ENCODE measurements at places on chromosomes 4 and X.

DNA sequence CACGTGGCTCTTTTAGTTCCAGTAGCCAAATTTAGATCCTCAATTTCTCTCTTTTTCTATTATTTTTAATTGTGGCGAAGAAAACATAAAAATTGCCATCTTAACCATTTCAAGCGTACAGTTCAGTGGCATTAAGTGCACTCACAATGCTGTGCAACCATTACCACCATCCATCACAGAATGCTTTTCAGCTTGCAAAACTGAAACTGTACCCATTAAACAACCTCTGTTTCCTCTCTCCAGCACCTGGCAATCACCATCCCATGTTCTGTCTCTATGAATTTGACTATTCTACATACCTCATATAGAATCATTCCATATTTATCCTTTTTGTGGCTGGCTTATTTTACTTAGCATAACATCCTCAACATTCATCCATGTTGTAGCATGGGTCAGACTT lies 74.9 kb downstream of the METTL14 start:
- DNase-seq = no peak

DNA sequence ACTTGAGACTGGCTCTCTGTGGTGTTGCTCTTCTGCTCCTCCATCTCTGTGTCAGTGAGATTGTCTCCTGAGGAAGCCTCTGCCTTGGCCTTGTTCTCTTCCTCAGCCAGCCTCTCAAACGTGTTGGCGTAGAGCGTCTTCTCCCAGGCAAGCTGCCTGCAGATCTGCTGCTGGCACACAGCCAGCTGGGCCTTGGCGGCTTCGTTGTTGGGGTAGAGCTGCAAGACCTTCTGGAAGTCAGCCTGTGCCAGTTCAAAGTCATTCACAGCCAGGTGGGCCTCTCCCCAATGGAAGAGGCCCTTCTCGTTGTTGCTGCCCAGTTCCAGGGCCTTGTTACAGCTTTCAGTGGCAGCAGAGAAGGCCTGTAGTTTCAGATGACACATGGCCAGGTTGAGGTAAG lies 159.1 kb downstream of the NDST3 start:
- no peak for DNase-seq

- DNase-seq = no peak
These were observed 108.2 kb upstream of the GPR34 start for GRCh38 chrX:41580423-41581064.

- no peak for DNase-seq
These were observed 599 bp downstream of the NUP54 start for GRCh38 chr4:76147454-76148141.

GRCh38 chr4:118284169-118284568 lies 68.6 kb downstream of the PRSS12 start:
- no peak for DNase-seq

DNA sequence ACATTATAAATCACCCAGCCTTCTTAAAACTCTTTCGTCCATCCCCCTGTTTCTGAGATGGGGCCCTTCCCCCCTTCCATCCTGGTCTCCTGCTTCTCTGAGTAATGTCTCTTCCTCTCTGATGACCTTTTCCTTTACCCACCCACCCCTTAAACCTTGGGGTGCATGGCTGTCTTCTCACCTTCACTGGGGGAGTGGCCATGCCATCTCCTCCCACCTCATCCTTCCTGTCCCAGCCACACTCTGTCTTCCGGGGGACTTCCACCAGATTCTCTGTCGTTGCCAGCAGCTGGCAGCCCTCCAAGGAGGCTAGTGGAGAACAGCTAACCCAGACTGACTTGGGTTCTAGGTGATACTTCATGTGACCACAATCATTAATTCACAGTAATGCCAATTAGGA lies 83.2 kb upstream of the SCML1 start:
- DNase-seq = no peak

DNA sequence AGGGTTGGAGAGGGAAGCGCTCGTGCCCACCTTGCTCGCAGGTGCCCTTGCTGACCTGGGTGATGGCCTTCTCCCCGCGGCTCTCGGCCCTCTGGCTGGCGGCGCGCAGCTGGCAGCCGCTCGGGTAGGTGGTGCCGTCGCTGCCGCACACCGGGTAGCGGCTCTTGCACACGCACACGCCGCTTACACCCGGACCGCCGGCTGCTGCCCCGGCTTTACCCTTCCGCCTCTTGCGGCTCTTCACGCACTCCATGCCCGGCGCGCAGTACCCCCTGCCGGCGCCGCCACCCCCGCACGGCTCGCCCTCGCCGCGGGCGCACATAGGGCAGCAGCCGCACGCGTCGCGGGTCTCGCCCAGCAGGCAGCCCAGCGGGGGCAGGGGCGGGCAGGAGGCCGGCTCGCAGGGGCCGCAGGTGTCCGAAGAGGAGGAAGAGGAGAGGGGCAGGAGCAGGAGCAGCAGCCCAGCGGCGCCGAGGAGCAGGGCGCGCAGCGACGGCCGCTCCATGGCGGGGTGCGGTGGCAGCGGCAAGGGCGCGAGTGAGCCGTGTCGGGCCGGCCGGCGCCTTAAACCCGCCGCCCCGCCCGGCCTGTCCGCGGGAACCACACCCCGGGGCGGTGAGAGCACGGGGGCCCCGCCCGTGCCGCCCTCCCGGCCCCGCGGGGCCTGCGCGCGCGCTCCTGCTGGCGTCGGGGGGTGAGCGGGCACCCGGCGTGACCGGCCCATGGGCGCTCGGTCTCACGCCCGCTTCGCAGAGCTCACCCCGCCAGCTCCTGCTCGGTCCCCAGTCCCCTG lies at the start of gene IGFBP7:
TSS of gene IGFBP7 (minus strand) at position 539 of the 793 bp plus-strand sequence. CDS start at position 505, 34 bp downstream.
- peak; percentile 44 for DNase-seq

DNA sequence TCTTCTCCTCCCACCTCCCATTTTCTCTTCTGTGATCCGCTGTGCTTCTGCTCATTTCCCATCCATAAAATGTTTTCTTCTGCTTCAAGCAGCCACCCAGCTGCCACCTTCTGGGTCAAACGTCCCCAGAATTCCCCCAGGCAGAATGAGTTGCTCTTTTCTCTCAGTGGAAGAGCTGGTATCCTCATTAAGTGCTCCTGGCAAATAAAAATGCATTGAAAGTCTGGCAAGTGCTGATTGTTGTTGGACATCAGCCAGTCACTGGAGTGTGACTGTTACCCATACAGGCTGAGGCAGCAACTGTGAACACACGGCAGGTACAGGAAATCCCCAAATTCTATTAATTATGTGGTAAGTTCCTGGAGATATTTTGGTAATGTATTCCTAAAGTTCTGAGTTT lies 52.6 kb downstream of the LIMCH1 start:
- no peak for DNase-seq

DNA sequence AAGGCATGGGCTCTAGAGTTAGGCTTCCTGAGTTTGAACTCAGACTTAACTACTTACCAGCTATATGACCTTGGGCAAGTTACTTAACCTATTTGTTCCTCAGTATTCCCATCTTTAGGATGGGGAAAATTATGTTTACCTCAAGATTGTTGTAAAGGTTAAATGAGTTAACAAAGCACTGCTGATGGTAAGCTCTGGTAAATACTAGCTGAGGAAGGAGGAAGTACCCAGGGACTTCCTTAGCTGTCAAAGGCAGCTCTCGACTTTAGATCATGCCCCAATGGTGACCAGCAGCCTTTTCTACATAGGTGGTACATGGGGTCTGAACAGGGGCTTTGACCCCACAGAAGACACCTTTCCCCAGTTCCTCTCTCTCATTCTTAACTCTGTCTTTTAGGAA lies 20.1 kb downstream of the ATP7A start:
- no peak for DNase-seq

DNA sequence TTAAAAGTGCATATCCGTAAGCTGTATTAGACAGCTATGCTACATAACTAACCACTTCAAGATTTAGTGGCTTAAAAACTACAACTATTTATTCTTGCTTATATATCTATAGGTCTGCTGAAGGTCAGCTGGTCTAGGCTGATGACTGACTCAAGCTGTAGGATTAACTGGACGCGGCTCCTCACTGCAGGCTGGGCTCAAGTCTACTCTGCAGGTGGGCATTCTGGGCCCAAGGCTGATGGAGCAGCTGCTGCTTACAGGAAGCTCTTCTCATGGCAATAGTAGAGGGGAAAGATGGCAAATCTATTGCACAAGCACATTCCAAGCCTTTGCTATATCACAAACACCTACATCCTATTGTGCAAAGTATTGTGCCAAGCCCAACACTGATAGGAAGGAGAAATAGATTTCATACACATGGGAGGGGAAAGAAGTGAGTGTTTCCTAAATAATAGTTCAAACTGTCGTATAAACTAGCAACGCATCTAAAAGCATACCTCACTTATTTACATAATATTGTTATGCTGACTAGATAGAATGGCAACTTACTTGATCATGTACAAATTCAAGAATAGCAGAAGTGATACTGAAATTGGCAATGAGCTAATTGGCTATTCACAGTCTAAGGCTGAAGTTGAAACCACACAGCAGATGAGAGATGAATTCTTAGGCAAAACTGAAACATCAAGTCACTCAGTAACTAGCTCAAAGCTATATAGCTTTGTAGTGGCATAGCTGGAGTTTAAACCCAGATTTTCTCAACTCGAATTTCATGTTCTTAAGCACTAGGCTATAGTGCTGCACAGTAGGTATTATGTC lies 263.8 kb downstream of the NKX6-1 start:
- no peak for DNase-seq

DNA sequence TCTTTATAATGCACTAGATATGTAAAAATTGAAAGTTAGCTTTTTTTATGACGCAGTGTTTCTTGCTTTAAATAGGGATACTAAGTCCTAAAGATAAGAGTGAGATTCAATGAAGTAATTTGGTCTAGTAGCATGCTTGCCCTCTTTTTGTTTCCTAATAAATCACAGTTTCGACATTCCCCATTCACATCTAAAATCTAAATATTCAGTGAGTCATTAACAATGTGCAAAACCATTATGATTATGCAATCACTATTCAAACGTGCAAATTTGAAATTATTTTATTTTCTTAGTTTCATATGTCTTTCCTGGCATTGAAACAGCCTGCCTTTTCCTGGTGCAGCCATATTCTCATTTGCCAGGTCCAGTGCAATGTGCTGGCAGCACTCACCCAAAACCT lies 1350.5 kb upstream of the PABPC4L start:
- DNase-seq = no peak

- peak; percentile 78 for DNase-seq
These were observed at the start of gene SNCA for GRCh38 chr4:89836897-89837384. SNCA (minus strand) TSS chr4:89837161; CDS start chr4:89835667, 1,494 bp downstream.

- DNase-seq = no peak
These were observed 56.0 kb downstream of the TMEM131L start for GRCh38 chr4:153521999-153522801.

DNA sequence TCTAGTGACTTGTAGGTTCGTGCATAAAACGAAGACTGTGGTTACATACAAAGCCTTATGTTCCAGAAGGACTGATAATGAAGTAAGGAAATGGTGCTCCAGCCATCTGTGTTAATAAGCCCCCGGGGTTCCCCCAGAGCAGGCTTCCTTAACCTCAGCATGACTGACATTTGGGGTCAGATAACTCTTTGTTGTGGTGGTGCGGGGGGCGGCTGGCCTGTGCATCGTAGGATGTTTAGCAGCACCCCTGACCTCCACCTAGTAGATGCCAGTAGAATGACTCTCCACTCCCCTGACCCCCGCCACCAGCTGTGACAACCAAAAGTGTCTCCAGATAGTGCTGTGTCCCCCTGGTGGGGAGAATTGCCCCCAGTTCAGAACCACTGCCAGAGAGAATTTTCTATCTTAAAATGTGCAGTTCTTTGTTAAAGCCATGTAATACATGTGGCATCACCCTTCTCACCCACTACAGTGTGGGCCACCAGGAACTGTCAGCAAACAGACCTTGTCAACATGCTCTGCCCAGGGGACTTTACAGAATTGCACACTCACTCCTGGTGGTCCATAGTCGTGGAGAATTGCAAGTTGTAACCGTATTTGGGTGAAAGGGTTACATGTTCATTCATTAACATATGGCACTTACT lies 7.5 kb downstream of the SH3KBP1 start:
- DNase-seq = no peak

- no peak for DNase-seq
These were observed 16.9 kb upstream of the TSR2 start for GRCh38 chrX:54423161-54423888.

GRCh38 chr4:56206258-56206657 lies 181.0 kb downstream of the AASDH start:
- DNase-seq = no peak

DNA sequence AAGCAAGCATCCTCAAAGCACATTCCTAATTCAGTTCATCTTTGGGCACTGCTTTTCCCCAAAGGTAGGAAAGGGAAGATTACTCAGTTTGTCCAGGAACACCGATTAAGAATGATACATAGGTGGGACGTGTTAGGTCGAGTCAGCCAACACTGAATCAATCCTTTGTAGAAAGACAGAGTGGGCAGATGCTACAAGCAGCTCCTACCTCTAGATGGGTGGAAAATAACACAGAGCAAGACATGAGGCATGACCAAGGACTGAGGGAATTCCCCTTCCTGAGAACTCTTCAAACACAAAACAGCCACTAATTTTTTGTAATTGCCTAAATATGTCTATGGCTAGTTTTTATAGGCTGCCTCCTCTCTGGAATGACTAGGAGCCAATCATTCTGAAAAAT lies 331.7 kb downstream of the HNRNPD start:
- no peak for DNase-seq

GRCh38 chrX:44054863-44055601 lies 81.8 kb upstream of the NDP start:
- DNase-seq = no peak

DNA sequence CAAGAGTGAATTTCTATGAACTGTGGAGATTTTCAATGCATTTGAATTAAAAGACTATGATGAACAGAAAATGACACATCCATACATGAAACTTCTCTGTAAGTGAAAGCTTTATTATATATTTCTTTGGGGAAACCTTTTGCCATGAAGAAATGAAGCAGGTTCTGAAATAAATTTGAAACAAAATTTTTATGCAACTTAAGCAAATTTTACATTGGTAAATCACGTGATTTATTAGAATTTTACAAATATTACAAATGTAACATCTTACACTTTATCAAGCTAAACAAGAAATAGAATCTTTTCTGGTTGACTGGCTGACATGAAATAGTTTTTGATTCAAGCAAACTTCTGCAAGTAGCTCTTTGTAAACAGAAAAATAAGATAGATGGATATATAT lies 131.2 kb downstream of the IL1RAPL1 start:
- DNase-seq = no peak

DNA sequence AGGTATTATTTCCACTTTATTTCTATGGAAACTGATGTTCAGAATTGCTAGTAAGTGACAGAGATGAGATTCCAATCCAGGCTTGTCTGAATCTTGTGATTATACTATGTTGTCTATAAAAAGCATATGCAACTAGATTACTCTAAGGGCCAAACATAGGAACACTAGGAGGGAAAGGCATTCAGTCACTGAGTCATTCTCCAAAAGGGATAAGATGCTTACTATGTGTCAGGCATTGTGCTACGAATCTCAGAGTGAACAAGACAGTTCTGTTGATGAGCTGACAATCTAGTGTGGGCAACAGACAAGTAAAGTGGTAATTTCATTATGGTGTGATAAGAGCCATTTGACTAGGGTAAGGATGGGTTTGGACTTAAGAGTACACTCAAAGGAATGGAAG lies 77.2 kb downstream of the RASL11B start:
- DNase-seq = no peak

GRCh38 chr4:186882293-186882692 lies 158.6 kb upstream of the FAT1 start:
- no peak for DNase-seq

All from hypothalamus (tissue), 51 donors.